Hematopoietic multipotent progenitor cell (in vitro differentiated cells): ENCODE measurements at places on chromosomes 2 and 18.
A peak's percentile ranks its signal among the peaks of the same experiment; 100 is the strongest.

DNA sequence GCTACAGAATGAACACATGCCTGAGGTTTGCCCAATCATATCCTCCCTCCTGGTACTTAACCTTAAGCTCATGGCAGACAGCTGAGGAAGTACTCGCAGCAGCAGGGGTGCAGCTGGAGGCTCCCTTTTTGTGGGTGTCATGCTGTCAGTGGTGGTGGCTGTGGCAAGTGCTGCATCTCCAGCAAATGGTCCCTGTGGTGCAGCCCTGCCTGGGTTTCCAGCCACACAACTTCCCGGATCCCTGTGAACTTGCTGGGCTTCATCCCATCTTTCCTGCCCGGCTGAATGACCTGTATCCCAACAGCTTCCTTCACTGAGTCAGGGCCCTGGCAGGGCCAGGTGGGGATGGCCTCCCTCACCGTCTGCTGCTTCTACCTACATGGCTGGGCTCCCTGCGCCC is 5.0 kb downstream of the TMEM185B start:
- no peak for DNase-seq

- DNase-seq: peak; percentile 52
These were observed 110.9 kb downstream of the MIB1 start for GRCh38 chr18:21851327-21851961.

DNA sequence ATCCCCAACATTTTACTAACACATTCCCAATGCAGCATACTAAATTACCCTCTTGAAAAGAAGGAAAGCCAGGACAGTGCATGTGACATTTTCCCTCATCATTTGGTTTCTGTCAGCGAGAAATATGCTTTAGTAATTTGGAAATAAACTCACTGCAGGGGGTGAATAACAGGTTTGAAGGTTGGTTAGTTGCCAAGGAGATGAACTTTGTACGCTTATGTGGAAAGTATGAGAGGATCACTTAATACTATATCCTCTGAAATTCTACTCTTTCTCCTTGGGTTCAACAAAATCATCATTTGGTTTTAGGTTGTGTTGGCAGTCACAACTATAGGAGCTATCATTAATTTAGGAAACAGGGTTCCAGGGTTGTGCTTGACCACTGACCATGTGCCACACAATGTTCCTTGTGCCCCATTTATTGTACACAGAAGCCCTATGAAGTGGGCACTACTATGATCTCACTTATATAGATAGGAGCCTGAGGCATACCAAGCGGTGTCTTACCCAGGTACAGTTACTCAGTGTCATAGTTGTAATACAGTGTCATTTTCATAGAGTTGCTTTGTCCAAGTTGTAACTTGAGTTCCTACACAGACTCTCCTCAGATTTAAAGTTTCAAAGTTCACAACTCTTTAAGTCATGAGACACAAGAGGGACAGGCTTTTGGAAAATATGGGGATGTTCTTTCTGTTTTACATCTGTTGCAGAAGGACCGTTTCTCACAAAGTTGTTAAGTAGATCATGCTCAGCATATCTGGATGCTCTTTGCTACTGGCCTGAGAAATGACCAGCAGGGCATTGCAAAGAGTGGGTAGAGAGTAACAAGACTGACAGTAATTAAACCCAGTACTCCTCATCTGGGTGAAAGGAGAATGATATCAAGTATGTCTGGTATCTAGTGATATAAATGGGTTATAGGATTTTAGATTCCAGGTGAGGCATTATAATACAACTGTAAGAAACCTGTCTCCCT is 91.8 kb downstream of the MAP4K4 start:
- no peak for DNase-seq

DNA sequence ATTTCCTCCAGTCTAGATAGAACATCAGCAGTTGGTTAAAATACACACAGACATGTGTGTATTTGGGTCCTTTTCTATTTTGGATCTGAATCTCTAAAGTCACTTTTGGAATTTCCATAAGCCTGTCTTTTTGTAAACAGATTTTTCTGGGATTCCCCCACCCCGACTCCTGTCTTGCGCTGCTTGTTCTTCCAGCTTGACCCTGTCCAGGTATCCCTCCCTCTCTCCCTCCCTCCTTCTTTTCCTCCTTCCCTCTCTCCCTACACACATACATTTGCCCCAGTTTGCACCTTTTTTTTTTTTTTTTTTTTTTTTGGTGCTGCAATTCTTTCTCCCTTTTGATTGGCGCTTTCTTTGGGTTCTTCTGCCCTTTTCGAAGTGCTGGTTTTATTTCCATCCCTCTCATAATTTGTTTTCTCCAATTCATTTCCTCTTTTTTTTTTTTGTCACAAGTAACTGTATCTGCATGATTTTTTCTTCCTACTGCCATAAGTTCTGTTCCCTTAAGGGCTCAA is 114.8 kb upstream of the SERTAD2 start:
- DNase-seq: no peak

DNA sequence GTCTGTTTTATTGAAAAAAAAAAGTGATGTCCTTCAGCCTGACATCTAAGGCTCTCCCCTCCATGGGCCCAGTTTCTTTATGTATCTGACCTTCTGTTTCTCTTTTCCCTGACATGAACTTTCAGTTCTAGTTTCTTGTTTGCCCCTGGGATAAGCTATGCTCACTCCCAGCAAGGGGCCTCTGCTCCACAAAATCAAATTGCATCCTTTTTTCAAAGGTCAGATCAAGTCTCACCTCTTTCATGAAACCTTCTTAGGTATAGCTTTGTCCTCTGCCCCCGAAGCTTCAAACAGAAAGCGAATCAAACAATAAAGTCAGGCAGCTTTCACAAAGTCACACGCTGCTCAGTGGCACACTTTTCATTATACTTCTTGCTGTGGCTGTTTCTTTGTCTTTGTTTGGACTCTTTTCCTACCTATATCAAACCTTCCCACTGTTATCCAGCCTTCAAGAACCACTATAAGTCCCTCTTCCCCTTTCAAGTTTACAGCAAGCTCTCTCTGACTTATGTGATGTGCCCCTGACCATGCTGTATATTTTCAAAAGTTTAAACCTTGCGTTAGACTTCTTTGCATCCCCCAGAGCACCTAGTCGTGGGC is 23.3 kb downstream of the MAP3K19 start:
- no peak for DNase-seq

- DNase-seq: no peak
These were observed 26.1 kb downstream of the LIMS1 start for GRCh38 chr2:108560241-108560811.

DNA sequence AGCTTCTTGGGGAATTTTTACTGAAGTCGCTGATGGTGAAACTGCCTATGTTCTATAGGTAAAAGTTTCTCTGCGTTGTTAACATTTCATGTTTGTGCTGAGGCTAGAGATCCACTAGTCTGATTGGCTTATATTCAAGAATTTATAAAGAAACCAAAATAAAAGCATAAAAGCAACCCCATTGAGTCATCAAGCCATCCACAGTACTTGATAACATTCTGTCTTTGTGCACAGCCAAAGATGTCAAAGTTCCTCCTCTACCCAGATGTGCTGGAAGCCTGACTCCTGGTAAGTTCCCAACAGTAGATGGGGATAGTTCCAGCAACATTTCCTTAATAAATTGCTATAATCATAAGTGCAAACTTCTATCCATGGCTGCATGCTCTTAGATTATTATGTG is 107.8 kb downstream of the TANC1 start:
- DNase-seq: no peak

- no peak for DNase-seq
These were observed 59.5 kb downstream of the TNFRSF11A start for GRCh38 chr18:62384610-62385097.

GRCh38 chr2:163319006-163319405 is 416.8 kb downstream of the FIGN start:
- DNase-seq: no peak

- no peak for DNase-seq
These were observed 13.3 kb downstream of the DHX57 start for GRCh38 chr2:38862476-38862875.

- no peak for DNase-seq
These were observed 75.1 kb upstream of the TWIST2 start for GRCh38 chr2:238772635-238773297.

DNA sequence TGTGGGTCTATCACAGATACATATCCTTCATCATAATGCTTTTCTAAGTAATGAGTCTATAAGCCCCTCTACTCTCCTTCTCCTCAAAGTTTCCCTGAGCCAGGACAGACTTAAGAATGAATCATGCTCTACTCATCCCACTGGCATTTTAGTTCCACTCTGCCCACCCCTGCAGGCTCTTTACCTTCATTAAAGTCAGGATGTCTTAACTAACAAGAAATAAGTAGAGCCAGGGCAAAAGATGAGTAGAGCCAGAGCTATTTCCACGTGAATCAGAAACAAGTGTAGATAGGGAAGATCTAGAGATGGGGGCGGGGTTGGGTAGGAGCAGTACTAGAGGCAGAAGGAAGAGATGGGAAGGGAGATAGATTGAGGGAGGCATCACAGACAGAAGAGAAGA is 790.5 kb downstream of the RNF144A start:
- DNase-seq: no peak

GRCh38 chr2:45818591-45818990 is 167.1 kb downstream of the PRKCE start:
- no peak for DNase-seq

GRCh38 chr2:144559681-144560080 is 39.8 kb upstream of the ZEB2 start:
- no peak for DNase-seq

- DNase-seq: no peak
These were observed 670 bp downstream of the GKN1 start for GRCh38 chr2:68974946-68975665.

GRCh38 chr2:20473128-20473527 is 26.3 kb downstream of the RHOB start:
- DNase-seq: no peak

DNA sequence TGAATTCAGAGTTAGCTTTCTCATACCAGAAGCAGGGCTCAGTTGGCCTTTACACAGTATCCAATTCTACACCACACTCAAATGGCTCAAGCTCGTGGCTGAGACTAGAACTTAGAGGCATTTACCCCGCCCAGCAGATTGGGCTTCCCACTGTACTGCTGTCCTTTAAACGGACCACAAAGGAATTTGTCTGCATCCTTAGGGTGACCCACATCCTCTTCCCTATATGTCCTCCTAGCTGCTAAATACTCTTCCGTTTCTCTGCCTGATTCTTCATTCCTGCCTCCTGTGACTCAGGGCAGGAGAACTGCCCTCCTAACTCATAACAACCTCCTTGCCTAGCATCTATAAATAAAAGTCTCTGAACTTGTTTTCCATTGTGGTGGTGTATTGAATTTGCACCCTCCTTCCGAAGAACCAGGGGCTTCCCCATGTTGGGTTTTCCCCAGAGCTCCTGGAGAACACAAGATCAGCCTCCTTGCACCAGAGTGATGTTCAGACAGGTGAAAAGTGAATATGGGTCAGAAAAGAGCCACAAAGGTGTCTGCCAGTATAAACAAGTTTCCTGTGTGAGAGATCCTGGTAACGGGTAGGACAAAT is 32.0 kb upstream of the MC4R start:
- DNase-seq: no peak

DNA sequence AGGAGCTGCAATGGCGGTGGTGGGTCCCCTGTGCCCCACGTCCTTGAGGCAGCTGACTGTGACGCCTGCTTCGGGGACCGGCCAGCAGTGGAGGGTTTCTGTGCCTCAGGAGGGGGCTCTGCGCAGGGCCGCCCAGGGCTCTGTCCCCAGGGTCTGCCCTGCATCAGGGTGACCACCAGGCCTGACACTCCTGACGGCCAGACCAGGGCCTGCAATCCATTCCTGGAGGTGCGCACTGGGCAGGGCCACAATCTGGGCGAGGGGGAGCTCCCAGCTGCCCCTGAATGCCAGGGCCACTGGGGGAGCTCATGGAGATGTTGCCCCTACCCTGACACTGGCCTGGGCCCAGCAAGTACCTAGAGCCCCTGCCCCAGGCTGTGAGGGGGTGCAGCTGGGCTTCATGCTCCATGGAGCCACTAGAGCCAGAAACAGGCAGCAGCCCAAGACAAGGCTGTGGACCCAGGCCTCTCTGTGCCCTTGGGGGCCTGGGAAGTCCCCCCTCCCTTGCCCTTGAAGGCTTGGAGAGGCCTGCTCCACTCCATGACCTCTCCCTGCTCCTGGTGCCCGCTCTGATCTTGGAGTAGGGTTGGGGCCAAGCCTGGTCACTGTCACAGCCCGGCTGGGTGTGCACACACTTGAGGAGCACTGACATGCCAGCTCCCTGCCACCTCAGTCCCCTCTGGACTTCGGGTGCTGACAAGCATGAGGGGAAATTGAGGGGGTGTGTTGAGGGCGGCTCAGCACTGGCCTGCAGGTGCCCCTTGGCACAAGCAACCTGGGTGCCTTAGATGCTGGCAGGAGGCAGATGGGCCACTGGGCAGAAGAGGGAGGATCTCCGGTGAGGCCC is 55.9 kb downstream of the LDAH start:
- no peak for DNase-seq

- DNase-seq: no peak
These were observed 689.6 kb upstream of the HS6ST1 start for GRCh38 chr2:129008055-129008880.

DNA sequence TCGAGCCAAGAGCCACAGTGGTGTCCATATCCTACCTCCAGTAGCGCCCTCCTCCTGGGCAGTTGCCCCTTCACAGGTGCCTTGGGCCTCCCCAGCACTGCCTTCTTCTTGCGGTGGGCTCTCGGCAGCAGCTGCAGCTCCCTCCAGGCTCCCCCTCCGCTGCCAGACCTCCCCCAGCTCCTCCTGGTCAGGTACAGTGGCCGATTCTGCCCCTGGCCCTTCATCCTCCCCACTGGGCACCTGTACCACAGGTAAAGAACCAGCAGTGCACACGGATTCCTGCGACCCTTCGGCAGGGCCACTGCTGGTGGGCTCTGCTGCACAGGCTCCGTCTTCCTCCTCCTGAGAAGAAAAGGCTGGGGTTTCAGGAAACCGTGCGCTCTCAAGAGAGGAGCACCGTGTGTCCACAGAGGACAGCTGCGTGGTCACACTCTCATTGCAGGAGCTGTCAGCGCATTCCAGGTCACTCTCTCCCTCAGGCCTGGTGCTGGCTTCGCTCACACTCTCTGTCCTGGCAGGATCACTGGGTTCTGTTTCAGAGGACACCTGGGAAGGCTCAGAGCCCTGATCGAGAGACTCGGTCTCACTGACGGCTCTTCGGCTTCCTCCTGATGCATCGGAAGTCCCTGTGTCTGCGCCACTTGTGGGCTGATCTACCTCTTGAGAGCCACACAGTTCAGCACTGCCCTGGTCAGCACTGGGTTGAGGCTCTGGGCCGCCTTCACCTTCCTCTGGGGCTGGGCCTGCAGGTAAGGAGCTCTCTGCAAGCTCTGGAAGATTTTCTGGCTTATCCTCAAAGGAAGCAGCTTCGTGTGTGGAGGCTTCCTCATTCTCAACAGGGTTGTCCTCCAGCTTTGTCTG is 147.4 kb upstream of the STK17B start:
- DNase-seq: no peak

- peak; percentile 59 for DNase-seq
These were observed 60.5 kb upstream of the POMC start for GRCh38 chr2:25228848-25229278.

GRCh38 chr2:47288864-47289263 is 114.1 kb upstream of the MSH2 start:
- no peak for DNase-seq

GRCh38 chr2:24515831-24516230 is 24.8 kb downstream of the NCOA1 start:
- DNase-seq: no peak

GRCh38 chr2:67702937-67703336 is 305.8 kb downstream of the ETAA1 start:
- no peak for DNase-seq
